ENCODE measurements at places on chromosomes 2 and 18.

DNA sequence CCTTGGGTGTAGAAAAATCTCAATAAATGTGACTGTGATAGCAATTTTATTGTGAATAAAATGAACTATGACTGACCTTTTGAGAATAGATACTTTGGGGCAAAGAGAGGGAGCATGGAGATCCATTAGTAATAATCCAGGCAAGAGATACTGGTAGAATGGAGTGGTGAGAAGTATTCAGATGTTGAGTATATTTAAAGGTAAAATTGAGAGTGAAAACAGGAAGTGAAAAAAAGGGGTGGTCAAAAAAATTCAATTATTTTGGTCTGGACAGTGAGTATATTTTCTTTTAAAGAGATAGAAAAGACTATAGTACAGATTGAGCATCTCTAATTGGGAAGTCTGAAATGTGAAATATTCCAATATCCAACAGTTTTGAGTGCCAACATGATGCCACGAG lies 1515.6 kb upstream of the NXPH2 start:
- no peak for DNase-seq

DNA sequence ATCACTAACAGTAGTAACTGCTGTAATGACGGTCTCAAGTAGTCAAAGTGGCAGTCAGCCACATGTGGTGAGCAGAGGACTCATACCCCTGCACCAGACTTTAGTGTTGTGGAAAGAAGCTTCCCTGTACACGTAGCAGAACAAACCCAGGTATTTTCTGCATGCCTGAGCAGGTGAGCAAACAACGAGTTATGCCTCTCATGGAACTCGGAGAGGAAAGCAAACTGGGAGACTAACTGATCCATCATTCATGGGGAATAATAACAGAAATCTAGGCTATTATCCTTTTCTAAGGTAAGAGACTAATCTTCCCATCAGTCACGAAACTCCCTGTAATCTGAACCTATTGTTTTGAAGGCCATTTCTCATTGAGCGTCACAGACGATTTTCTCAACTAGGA lies 1495.2 kb upstream of the NXPH2 start:
- no peak for DNase-seq

- DNase-seq = no peak
Measured at GRCh38 chr2:2739231-2739795, 408.2 kb upstream of the MYT1L start.

- DNase-seq = no peak
Measured at GRCh38 chr2:238945433-238946150, 97.7 kb downstream of the TWIST2 start.

- DNase-seq = no peak
Measured at GRCh38 chr2:140892911-140893637, 1237.7 kb downstream of the LRP1B start.

GRCh38 chr2:85318222-85319074 lies 9.3 kb downstream of the TGOLN2 start:
- DNase-seq = no peak
